ENCODE measurements at places on chromosomes 3 and 15. TPM values are rescaled to one million over a fixed set of nuclear protein-coding genes. Genes with fewer than 3 reads are reported as not detected.

Gene SAMMSON
- total RNA-seq = 26.3 TPM

Gene KLF15
- 20.4 TPM for total RNA-seq

Gene IL17RE
- total RNA-seq = 0.29 TPM

Gene GCSAM
- not detected for total RNA-seq

Gene C2CD4A
- total RNA-seq = not detected

Gene ARF4
- total RNA-seq = 240 TPM

Gene CCR9
- total RNA-seq = not detected

Gene WDR93
- not detected for total RNA-seq

DNA sequence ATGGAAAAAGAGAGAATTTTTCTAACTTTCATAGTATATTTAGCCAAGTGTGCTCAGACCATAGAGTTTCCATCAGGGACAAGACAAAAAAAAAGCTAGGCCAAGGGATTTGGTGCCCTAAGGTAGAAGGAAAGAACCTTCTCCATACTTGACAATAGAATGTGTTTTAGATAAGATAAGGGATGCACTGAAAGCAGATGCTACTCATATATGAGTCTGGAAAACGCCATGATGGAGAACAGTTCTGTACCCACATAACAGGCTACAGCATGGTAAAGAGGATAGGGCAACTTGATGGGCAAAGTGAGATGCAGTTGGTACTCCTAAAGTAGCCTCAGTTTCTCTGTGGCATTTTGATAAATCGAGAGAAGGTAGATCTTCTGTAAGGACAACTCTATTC is 216.4 kb upstream of the NECTIN3 start:
- no peak for DNase-seq

- DNase-seq = peak; percentile 19
Measured at GRCh38 chr15:95025924-95026728, 794.8 kb downstream of the MCTP2 start.

- no peak for DNase-seq
Measured at GRCh38 chr15:68211656-68212320, 6.7 kb upstream of the CALML4 start.

DNA sequence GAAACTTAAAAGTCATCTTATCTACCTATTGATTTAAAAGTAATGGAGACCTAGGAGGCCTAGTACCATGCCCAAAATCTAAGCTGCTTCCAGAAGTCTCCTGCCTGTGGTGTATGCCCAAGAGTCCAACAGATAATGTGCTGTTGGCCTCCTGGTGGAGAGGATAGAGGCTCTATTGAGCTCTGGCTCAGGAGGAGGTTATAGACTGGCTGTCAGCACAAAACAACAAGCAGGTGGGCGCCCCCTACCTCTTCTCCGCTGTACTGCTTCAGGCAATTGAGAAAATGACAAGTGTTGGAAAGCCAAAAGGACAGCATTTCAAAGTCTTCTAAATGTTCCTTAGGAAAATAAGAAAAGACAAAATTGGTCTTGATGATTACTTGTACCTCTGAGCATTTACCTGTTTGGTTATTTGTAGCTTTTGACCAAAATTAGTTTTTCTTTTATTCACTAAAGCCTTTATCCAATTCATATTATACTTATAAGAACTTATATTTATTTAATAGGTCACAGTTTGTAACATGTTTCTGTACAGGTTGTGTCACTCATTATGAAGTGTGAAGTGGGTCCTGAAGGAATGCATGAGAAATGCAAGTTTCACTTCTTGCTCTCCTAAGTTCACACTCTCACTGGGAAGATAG is 17.2 kb upstream of the GNB5 start:
- peak; percentile 91 for DNase-seq

DNA sequence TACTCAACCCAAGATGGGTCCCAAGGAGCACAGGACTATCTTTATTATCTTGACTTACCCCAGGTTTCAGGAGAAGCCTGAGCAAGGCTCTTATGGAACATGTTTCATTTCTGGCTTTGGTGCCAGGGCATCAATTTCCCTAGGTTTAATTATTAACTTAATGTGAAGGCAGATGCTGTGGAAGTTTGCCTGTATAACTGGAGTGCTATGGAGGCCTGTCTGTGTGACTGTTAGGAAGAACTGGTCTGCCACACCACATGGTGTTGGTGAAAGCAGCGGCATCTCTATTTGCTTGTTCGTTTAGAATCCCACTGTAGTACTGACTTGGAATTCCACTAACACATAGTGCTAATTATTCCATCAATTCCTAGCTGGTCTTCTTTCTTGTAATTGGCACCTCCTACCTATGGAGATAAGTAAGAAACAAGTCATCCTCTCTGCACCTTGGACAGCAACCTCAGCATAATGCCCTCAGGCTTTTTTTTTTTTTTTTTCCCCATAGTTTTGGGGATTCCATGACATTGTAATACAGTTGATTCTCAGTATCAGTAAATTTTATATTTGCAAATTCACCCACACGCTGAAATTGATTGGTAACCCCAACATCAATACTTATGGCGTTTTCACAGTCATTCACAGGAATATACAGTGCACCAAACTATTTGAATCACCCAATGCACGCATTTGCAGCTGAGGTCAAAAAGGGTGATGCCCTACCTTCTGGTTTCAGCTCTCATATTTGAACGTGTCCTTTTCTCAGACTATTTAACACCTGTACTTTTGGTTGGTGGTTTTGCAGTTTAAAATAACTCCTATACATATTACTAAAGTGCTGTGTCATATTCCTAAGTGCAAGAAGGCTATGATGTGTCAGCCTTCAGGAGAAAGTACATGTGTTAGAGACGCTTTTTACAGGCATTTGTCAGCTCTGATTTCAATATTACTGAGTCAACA is 772.8 kb upstream of the LMCD1 start:
- no peak for DNase-seq

DNA sequence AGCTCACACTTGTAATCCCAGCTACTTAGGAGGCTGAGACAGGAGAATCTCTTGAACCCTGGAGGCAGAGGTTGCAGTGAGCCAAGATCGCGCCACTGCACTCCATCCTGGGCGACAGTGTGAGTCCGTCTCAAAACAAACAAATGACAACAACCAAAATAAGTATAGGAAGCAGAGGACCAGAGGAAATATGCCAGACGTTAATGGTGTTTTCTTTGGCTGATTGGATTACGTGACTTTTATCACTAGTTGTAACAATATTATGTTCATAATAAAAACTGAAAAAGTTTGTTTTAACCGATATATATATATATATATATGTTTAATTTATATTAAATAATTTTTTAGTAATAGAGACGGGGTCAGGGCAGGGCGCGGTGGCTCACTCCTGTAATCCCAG is 21.7 kb downstream of the NUSAP1 start:
- DNase-seq = no peak

DNA sequence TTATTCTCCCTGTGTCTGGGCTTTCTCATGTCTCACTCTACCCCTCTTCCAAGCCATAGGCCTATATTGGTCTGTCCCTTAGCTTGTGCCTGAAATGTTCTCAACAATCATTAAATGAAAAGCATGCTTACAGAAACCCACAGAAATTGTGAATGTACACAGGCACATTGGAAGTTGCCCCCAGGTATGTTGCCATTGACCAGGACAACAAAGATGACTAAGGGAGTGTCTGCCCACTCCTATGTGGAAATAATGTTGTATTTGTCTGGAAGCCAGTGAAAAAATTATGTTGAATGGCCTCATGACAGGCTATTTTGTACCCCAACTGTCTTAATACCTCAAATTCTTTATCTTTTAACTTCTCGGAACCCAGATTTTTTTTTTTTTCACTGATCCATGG is 102.0 kb downstream of the TPRG1 start:
- no peak for DNase-seq

DNA sequence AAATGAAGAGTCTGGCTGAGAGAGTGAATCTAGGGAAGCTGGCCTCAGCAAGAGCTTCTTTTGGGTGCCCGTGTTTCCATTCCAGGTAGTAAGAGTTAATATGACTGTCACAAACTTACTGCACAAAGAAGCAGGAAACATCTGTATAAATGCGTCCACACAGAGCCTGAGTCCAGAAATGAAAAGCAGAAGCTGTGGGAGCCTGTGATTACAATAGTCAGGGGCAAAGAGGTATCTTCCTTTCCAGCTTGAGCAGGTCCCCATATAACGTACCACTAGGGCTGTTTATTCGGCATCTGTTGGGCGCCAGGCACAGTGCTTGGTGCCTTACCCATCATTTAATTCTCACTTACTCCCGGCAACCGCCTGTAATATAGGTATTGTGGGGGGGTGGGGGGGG is 40.5 kb upstream of the B3GNT5 start:
- no peak for DNase-seq

DNA sequence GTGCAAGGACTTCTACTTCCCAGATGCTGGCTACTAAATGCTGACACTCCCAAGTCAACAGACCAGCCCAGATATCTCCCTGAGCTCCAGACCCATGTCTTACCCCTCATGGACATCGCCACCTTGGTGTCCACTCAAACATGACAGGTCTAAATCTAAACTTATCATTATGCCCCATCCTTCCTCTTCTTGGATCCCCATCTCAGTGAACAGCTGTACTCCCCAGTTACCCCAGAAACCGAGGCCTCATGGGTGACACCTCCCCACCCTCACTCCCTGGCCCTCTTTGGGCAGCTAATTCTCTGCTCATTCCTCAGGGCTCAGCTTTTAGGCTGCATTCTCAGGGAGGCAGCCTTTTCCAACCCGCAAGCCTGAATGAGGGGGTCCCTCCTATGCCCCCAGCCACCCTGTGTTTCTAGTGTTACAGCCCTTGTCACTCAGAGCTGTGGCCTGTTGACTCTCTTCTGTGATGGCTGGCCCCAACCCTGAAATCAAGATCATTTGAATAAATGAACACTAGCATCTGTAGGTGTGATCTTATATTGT is 5.4 kb downstream of the EHD4 start:
- DNase-seq = no peak

DNA sequence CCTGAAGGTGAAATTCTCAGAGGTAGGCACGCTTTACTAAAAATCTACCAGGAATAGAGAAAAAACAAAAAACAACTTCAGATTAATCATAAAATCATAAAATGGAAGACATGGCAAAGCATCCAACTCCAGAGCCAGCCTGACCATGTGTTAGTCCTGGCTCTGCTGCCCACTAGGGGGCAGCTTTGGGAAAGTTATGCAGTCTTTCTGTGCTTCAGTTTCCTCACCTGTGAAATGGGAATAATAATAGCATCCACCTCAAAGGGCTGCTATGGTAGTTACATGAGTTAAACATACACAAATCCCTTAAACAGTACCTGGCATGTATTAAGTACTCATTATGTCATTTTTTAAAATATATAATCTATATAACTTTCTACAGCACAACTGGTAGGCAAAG is 52.3 kb downstream of the WNT5A start:
- peak; percentile 74 for DNase-seq

- no peak for DNase-seq
Measured at GRCh38 chr3:191239407-191240031, 40.5 kb downstream of the OSTN start.

GRCh38 chr3:151563305-151563704 is 102.4 kb upstream of the IGSF10 start:
- DNase-seq = no peak

- DNase-seq = peak; percentile 45
Measured at GRCh38 chr3:141401573-141402475, 33.5 kb downstream of the ZBTB38 start.

- DNase-seq = no peak
Measured at GRCh38 chr15:76149291-76149915, 89.6 kb downstream of the TMEM266 start.

DNA sequence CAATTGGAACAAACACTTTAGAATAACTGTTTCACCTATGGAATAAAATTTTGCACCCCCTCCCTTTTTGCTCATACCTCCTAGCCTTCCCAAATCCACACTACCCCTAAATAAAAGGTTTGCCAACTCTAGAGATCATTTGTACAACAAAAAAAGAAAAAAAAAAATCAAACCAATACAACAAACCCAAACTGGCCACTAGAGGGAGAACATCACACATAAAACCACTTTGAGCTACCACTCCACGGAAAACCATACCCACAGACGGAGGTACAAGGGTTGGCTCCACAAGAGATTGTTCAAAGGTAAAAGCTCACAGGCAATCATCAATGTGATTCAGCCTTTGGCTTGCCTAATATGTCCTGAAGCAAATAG is 47.6 kb downstream of the SETMAR start:
- peak; percentile 81 for DNase-seq

GRCh38 chr15:61243983-61244593 is 15.0 kb upstream of the RORA start:
- DNase-seq = no peak

GRCh38 chr3:187746442-187747281 is 1.4 kb upstream of the BCL6 start:
- DNase-seq = peak; percentile 65

DNA sequence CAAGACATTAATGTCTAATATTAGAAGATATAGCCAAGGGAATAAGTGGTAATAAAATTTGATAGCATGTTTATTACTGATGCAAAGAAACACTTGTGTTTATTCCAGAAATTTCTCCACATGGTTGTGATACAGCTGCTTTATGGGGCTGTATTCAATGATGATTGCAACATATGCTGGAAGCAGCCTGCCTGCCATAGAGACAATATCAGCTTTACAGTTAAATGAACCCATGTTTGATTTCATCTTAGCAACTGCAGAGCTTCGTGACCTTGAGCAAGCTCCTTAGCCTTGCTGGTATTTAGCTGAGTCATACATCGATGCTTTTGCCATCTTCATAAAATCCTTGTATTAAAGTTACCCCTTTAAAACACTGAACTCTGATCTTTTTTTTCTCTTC is 168.1 kb upstream of the STAC start:
- no peak for DNase-seq

DNA sequence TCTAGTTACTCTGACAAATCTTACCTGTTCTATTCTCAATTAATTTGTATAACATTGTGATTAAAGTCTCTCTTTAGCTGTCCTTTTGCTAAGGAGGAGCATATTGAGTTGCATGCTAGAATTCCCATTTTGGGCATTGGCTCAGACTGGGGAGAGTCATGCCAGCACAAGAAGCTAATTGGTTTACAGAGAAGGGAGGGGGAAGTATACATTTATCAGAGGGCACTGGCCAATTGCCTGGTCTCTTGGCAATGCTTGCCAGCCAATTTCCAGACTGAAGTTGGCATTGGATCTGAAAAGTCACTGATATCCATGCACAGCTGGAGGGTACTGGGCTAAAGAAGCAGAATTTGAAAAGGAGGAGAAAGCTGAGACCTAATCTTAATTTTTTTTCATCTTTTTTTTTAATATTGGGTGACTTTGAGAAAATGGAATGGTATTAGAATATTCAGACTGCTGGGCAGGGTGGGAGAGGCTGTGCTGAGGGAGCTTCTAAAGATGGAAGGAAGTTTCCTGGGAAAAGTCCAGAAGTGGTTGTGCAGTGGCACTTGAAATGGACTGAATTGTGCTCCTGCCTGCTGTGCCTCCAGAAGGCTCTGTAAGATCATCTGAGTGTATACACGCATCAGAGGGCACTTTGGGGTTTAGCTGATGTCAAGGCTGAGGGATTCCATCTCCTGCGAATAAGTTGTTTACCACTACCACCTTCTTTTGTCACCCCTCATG is 365.2 kb upstream of the DPH6 start:
- DNase-seq = no peak

- DNase-seq = no peak
Measured at GRCh38 chr15:100189849-100190248, 151.9 kb downstream of the ADAMTS17 start.

DNA sequence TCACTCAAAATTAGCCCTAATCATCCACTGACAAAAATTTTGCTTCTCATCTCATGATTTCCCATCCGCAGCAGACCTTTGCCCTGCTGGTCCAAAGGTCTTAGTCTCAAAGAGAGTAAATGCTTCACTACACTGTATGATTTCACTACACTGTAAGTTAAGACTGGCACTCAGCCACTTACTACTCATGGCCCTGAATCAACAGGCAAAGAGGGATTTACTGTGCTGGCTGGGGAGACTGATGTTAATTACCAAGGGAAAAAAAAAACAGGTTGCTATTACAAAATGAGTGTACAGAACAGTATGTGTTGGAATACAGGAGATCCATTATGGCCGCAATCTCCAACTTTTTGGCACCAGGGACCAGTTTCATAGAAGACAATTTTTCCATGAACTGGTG is 214.8 kb downstream of the ZMAT3 start:
- no peak for DNase-seq
